ENCODE measurements at places on chromosomes 1 and 21.

DNA sequence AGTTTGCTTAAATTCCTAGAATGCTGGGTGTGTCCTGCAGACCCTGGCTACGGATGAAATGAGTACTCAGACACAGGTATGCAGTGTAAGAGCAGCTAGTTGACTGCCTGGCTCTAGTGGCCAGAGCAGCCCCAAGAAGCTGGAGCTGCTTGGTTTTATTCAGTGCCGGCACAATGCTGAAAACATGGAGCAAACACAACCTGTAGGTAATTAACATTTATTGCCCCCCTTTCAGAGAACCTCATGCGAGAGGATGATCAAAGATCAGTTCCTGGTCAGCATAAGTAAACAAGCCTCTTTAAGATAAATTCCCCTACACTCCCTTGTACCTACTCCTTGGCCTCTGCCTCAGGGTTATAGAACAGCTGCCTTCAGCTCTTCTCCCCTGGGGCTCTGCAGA, 43.2 kb downstream of the MRPS6 start:
- no peak for DNase-seq

DNA sequence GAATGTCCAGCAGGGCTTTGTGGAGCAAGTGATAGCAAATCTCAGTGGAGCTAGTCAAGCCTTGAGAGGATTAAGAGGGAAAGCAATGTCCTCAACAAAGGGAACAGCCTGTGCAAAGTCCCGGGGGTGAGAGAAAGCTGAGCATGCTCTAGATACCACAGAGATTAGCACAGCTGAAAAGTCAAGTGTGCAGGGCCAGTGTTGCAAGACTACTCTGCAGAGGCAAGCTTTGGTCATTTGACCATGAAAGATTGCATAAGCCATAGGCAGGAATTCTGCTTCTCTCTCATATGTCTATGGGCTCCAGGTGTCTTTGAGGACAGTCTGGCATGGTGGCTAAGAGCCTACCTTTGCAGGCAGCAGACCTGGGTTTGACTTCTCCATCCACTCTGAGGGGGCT, 181.0 kb upstream of the JUN start:
- DNase-seq: no peak

DNA sequence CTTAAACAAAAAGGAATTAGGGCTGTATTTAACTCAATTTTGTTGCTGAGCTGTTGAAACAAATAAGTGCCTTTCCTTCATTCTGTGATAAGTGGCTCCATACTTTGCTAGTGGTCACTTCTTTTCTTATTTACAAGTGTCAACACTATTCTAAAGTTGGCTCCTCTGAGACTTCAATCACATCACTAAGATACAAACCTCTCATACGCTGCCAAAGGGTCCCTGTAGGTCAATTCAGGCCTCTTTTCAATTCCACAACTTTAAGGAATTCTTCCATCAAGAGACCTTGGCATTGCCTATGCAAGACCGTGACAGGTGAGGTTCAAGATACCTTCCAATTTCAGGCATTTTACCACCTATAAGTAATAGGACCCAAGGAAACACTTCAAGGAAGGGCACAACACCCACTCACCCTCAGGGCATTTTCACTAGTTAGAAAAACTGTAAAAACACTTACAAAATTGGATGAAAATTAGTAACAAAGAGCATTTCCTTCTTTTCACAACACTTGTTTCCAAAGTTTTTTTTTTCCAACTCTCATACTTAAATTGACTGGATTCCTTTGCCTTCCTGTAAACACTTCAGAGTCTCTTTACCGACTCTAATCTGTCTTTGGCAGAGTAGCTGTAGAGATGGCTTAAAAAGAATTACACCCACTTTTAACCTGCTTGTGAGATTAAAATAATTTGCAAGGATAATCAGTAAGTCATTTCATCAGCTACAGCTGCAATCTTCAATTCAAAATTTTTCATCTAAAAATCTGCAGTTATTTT, 24.5 kb downstream of the SERBP1 start:
- no peak for DNase-seq

- DNase-seq: no peak
Observed at GRCh38 chr1:150554086-150554452, 4.9 kb downstream of the ADAMTSL4 start.

GRCh38 chr1:180851995-180852887, 60.5 kb upstream of the KIAA1614 start:
- no peak for DNase-seq

GRCh38 chr1:10106241-10106640, 73.5 kb downstream of the UBE4B start:
- no peak for DNase-seq

- no peak for DNase-seq
Observed at GRCh38 chr1:32144033-32144432, 35.4 kb upstream of the TXLNA start.

GRCh38 chr1:227903061-227903521, 44.6 kb downstream of the WNT9A start:
- no peak for DNase-seq

GRCh38 chr1:226643611-226644540, 95.2 kb downstream of the ITPKB start:
- DNase-seq: no peak

GRCh38 chr1:203471841-203472240, 3.8 kb upstream of the PRELP start:
- no peak for DNase-seq

DNA sequence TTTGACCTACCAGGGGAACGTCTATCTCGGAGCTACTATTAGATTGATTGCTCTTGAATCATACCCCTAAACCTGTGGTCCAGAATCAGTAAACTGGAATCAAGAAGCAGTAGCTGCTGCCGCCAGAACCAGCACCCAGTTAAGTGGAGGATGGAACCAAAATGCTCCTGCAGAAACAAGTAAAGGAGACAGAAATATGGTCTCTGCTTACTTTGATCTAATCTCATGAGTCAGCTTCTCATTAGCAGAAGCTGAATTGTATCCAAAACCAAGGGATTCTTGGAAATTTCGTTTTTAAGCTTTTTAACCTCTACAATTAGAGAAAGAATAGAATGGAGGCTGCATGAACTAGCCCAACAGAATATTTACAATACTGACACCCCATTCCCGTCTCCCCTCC, 42.6 kb upstream of the PIGV start:
- DNase-seq: no peak

GRCh38 chr1:29676496-29676895, 440.2 kb downstream of the PTPRU start:
- DNase-seq: no peak

- DNase-seq: no peak
Observed at GRCh38 chr21:43981871-43982210, 30.3 kb upstream of the TRAPPC10 start.

DNA sequence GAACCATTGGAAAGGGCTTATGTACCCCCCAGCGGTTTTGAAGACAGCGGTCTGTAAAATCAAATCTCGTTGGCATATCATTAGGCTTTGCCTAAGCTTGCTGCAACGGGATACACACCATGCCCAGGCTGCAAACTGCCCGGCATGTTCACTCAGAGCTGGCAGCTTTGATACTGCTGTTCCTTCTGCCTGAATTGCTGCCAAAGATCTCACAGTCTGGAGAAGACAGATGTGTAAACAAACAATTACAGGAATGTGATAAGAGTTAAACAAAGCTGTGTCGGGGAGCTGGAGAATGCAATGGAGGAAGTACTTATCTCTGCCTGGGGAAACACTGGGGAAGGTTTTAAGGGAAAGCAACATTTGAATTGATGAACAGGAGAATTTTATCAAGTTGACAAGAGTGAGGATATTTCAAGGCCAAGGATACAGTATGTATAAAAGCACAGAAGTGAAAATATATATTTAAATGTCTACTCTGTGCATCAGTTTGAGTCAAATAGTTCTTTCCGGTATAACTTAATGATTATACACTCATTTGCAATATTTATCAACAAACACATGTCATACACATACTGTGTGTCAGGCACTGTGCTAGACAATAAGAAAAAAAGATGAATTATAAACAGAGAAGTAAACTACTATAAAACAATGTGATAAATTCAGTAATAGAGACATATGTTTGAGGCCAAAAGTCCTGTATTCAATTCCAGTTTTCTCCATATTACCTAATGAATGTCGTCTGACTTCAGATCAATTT, 29.9 kb downstream of the CHML start:
- DNase-seq: peak; percentile 54

- no peak for DNase-seq
Observed at GRCh38 chr21:32163386-32163785, 115.5 kb downstream of the MIS18A start.

- peak; percentile 32 for DNase-seq
Observed at GRCh38 chr1:61453111-61453961, 271.6 kb downstream of the TM2D1 start.

GRCh38 chr1:29829448-29830344, 593.4 kb downstream of the PTPRU start:
- DNase-seq: no peak

DNA sequence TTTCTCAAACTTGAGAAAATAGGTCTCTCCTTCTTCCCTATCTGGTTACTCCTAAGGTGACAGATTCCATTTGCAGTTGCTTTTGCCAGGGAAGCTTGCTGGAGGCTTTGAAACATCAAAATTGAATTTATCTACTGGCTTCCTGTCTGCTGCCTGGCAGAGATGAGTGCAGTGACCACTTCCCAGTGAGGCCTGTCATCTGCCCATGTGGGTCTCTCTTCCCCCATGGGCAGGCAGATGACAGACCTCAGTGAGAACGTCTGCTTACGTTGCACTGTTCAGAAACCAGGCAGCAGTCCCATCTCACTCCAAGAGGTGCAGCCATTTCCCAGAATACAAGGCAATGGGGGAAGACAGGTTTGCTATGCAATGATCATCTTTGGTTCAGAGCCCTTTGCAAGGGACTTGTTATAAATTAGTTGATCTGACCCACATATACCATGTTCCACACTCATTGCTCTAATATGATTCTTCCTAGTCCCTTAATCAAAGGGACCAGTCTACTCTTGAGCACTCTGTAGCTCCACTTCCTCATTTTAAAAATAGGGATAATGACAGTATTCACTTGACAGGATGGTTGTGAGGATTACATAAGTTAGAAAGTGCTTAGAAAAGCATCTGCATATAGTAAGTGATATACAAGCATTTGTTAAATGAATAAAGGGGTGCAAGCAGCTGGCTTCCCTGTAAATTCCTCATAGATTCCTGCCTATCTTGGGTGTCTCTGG, 10.6 kb downstream of the PGBD5 start:
- DNase-seq: no peak

DNA sequence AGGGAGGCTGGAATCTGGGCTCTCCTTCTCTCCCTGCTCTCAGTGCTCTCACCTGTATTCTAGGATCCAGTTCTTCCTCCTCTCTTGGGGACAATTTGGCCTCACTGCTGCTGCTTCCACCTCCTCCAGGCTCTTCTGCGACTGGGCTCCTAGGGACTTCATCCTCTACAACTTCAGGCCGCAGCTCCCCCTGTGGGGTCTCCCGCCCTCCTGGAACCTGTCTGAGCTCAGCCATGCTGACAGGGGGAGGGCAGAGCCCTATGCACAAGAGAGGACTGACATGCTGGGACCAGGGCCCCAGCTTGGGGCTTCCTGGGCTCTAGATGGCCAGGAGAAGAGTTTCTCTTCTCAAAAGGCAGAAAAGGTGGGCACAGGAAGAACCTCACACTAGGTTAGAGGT, 1.0 kb downstream of the SH3BP5L start:
- no peak for DNase-seq

- no peak for DNase-seq
Observed at GRCh38 chr21:43195121-43196021, 26.6 kb downstream of the CRYAA start.

- no peak for DNase-seq
Observed at GRCh38 chr1:197995408-197996258, 78.5 kb downstream of the LHX9 start.

- DNase-seq: no peak
Observed at GRCh38 chr1:15935056-15935950, 40.6 kb downstream of the ZBTB17 start.

DNA sequence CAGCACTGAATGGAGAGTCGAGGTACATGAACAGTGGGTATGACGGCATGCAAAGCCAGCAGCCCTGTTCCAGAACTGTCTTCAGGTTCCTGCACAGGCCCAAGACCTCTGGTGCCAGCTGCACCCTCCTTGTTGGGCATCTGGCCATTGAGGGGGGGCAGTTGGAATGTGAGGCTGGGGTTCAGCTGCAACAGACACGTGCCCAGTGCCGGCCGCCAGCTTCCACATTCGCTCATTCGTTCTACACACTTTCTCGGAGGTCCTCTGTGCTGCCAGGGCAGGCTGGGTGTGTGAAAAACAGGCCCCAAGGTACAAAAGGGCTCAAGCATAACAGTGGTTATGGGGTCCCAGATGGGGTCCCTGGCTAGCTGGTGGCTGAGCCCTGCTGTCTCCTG, 37.9 kb upstream of the SLC19A1 start:
- no peak for DNase-seq

DNA sequence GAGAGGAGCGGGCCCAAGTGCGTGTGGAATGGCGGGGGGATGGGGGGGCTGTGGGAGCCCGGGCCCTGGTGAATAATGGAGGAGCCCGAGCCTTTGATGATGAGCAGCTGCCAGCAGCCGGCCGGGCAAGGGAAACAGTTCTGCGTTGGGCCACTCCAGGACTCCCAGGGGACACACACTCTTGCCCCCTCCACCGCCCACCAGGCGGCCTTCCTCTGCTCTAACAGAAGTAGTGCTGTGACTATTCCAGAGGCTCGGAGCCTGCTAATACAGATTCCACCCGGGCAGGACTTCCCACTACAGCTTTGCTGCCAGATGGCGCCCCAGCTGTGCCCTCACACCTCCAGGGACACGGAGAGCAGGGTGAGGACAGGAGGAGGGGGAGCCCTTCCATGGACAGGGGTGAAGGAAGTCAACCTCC, 48.2 kb upstream of the LRP8 start:
- DNase-seq: no peak

DNA sequence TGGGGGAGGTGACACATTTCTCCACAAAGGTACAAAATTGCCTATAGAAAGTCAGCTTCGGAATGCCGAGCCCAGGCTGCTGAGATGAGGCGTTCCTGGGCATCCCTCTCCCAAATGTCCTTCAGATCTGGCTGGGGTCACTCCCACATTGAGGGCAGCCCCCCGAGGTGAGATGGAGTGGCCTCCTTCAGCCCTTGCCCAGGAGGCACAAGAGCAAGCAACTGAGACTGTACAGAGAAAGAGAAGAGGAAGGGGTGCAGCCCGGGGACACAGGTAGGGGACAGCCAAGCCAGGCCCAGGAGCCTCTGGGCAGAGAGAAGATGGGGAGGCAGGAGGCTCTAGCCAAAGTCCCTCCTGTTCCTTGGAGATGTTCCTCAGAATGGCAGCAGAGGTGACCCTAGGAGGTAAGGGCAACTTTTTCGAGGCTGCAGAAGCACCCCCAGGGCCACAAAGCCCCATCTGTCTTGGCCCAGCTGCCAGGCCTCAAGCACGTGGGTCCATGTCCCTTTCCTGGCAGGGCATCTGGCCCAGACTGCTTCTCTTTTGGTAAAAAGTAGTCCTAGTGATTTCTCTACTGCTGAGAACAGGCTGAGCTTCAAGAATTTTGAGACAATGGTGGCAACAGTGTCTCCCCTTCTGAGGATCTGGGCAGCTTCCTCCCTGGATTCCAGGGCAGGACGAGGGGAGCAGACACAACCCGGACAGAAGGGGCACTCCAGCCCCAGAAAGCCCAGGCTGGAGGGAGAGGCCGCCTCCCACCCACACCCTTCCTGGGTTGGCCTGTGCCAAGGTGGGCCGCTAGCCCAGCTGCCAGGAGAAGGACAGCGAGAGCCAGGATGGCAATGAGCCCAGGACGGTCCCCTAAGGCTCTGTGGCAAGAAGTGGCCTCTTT, 68.0 kb downstream of the LRRN2 start:
- DNase-seq: no peak

Data from COR-L47 (cell line).